ENCODE measurements at places on chromosomes 11 and 22. TPM values are rescaled to one million over a fixed set of nuclear protein-coding genes. Genes with fewer than 3 reads are reported as not detected.

The APOL4 gene
- 1.2 TPM for total RNA-seq

The MN1 gene
- total RNA-seq = 0.60 TPM

The MYEOV gene
- total RNA-seq = 3.0 TPM

The FIBP gene
- total RNA-seq = 18.0 TPM

The NAALAD2 gene
- 0.19 TPM for total RNA-seq

DNA sequence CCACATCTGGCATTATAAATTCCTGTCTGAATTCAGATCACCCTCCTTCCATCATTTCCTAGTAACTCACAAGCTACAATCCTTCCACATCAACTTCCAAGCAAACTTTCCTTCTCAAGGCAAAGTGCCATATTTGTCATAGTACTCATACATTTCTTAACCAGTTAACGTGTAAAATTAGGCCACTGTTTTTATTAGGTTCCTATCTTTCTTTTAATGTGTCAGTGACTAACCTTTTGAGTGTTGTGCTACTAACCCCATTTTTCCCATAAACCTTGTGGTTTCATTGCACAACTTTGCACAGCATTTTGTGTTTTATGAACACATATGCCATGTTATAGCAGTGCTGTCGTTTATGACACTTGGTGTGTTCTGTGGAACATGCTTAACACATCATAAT lies 90.1 kb downstream of the KIF18A start:
- no peaks in the 10 kb centered on the region for H3K36me3 ChIP-seq
- no peak overlapping the region for H3K4me3 ChIP-seq
- H3K27ac ChIP-seq = no peak overlapping the region

- H3K4me3 ChIP-seq = no peak overlapping the region
- H3K36me3 ChIP-seq = no peaks in the 10 kb centered on the region
- no peaks in the 10 kb centered on the region for H3K4me1 ChIP-seq
- H3K27ac ChIP-seq = no peak overlapping the region
These were observed 1.5 kb downstream of the SULT4A1 start for GRCh38 chr22:43860831-43861230.

DNA sequence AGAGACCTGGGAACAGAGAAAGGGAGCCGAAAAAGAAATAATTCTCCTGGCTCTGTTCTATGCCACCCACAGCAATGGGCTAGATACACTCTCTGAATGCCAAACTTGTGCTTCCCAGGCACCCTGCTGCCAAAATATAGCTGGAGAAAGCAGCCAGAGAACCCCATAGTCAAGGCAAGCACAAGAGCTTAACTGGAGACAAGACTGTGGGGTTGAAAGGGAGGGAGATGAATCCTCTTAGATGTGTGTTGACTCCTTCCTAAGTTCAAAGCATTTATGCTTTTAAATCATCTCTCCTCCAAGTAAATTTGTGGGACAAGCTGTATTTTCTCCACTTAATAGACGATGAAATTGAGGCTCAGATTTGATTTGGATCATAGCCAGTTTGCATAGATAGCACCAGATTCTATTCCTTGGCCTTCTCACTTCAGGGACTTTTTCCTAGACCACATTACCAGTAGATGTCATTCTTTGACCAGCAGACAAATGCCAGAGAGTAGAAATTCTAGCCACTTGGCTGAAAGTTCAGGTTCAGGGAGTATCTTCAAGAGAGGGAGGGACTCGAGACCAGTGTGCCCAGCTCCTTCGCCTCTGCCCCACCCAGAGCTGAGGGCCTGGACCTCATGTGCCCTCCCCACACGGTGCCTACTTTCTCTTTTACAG lies 16.5 kb upstream of the ETS1 start:
- no peak overlapping the region for H3K4me3 ChIP-seq
- H3K4me1 ChIP-seq = no peaks in the 10 kb centered on the region
- no peak overlapping the region for H3K27ac ChIP-seq
- H3K27me3 ChIP-seq = no peaks in the 10 kb centered on the region

DNA sequence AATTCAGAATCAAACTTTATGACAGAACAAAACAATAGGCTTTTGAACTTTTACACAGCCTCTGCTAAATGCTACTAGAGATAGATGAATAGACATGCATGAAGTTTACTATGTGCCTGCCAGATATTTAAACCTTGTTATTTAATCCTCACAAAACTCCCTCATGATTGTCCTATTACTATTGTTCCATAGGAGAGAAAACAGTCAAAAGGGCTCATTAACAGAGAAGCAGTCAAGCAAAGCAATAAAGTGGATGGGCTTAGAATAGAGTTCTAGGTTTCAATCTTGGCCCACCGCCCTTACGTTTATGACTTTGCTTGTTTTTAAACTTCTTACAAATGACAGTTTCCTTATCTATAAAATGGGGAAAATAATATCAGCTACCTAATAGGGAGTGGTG lies 12.9 kb downstream of the CWC15 start:
- H3K36me3 ChIP-seq = peaks cover 33% of the 10 kb centered on the region
- no peak for DNase-seq
- H3K4me1 ChIP-seq = no peaks in the 10 kb centered on the region

GRCh38 chr11:67293090-67293489 lies 4.0 kb downstream of the ANKRD13D start:
- H3K36me3 ChIP-seq = no peaks in the 10 kb centered on the region
- H3K4me1 ChIP-seq = peaks cover 3% of the 10 kb centered on the region
- H3K27me3 ChIP-seq = no peaks in the 10 kb centered on the region
- H3K4me3 ChIP-seq = no peak overlapping the region
- DNase-seq = no peak

GRCh38 chr11:62208785-62209144 lies 292 bp downstream of the SCGB2A1 start:
- H3K4me3 ChIP-seq = no peak overlapping the region
- no peaks in the 10 kb centered on the region for H3K27me3 ChIP-seq
- H3K36me3 ChIP-seq = no peaks in the 10 kb centered on the region
- no peak for DNase-seq

GRCh38 chr22:48104102-48104738 lies 1341.8 kb downstream of the TBC1D22A start:
- no peaks in the 10 kb centered on the region for H3K4me1 ChIP-seq
- H3K36me3 ChIP-seq = no peaks in the 10 kb centered on the region
- no peaks in the 10 kb centered on the region for H3K27me3 ChIP-seq

- DNase-seq = peak; percentile 63
- no peak overlapping the region for H3K4me3 ChIP-seq
- no peak overlapping the region for H3K27ac ChIP-seq
- H3K36me3 ChIP-seq = no peaks in the 10 kb centered on the region
- no peaks in the 10 kb centered on the region for H3K27me3 ChIP-seq
- H3K4me1 ChIP-seq = no peaks in the 10 kb centered on the region
These were observed 39.7 kb downstream of the RTL6 start for GRCh38 chr22:44458044-44459020.
